Fibroblast of pulmonary artery (primary cell): ENCODE measurements at places on chromosomes 1 and 21.

GRCh38 chr1:247331172-247331524 lies 519 bp downstream of the ZNF496 start:
- DNase-seq: peak; percentile 78

DNA sequence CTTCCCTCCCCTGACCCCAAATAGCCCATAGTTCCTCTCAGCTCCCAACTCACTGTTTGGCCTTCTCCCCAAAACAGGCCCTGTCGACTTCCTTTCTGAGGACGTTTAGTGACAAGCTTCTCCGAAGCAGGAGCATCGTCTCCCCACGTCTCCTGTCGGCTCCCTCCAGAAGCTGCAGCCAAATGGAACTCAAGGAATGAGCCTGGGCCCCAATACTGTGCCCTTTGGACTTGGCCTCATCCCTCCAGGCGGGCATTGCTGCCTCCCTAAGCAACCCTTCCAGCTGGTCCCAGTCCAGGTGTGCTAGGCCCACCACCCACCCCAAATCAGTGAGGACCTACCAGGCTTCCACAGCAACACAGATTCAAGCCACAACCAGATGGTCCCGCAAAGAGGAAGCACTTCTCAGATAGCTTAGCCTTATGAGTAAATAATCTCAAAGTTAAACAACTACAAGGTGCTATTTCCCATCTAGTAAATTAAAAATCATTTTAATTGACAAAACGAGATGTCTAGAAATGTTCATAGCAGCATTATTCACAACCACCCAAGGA lies 33.0 kb downstream of the ACOT7 start:
- no peak for DNase-seq

DNA sequence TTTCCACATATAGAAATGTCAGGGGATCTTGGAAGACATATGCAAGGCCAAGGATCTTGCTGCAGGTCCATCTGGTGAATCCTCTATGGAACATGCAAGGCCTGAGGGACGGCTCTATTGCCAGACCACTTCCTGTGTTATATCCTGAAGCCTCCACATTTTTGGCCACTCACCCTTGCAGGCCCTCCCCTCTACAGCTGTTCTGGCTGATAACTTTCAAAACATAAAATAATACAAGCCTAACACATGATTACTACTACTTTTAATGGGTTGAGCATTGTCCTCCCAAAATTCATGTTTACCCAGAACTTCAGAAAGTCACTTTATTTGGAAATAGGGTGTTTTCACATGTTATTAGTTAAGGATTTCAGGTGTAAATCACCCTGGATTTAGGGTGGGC lies 18.5 kb upstream of the LYPLAL1 start:
- DNase-seq: peak; percentile 64

- no peak for DNase-seq
Observed at GRCh38 chr1:175390522-175391254, 198.1 kb upstream of the KIAA0040 start.

DNA sequence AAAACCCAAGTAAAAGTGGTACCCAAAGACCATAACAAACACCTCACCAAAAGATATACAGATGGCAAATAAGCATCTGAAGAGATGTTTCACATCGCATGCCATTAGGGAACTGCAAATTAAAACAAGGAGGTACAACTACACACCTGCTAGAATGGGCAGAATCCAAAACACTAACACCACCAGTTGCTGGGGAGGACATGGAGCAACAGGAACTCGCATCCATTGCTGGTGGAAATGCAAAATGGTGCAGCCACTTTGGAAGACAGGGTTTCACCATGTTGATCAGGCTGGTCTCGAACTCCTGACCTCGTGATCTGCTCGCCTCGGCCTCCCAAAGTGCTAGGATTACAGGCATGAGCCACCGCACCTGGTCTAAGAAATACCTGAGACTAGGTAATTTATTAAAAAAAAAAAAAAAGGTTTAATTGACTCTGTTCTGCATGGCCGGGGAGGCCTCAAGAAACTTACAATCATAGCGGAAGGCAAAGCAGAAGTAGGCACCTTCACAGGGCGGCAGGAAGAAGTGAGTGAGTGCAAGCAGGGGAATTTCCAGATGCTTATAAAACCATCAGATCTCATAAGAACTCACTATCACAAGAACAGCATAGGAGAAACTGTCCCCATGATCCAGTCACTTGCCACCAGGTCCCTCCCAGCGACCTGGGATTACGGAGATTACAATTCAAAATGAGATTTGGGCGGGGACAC lies 30.2 kb upstream of the PRSS38 start:
- no peak for DNase-seq

GRCh38 chr21:35511696-35512162 lies 462.6 kb upstream of the RUNX1 start:
- peak; percentile 56 for DNase-seq

DNA sequence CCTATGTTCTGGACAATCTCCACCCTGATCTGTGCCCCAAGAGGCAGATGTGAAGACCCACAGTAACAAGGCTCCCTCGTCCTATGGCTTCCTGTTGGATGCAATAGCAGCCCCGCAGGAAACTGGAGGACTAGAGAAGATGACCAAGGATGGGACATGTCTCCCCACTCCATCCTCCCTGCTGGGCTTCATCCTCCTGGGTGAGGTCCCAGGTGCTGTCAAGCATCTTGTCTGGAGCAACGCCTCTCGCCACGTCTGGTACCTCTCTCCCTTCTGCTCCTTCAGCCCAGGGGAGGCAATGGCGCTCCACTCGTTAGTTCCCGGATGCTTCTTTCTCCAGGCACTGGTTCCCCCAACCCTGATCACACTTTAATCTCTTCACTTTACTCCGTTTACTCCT lies 11.1 kb downstream of the HSF2BP start:
- DNase-seq: no peak

GRCh38 chr1:67883069-67883468 lies 49.8 kb upstream of the GNG12 start:
- peak; percentile 74 for DNase-seq

DNA sequence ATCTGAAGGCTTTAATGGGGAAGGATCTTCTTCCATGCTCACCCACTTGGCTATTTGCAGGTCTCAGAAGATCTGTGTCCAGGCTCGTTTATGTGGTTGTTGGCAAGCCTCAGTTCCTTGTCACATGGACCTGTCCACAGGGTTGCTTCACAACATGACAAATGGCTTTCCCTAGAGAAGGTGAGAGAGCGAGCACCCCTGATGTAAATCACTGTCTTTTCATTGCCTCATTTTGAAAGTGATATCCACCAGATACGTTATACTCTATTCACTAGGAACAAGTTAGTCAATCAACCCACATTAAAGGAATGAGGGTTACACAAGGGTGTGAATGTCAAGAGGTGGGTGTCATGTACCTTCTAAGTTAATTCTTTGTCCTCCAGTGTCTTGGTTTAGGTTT lies 433.3 kb downstream of the RPS6KC1 start:
- no peak for DNase-seq

GRCh38 chr1:11352816-11353799 lies 80.1 kb downstream of the UBIAD1 start:
- DNase-seq: no peak

- peak; percentile 97 for DNase-seq
Observed at GRCh38 chr1:54335755-54336108, 70.5 kb downstream of the SSBP3 start.

- peak; percentile 23 for DNase-seq
Observed at GRCh38 chr1:87880764-87881163, 552.1 kb downstream of the LMO4 start.

DNA sequence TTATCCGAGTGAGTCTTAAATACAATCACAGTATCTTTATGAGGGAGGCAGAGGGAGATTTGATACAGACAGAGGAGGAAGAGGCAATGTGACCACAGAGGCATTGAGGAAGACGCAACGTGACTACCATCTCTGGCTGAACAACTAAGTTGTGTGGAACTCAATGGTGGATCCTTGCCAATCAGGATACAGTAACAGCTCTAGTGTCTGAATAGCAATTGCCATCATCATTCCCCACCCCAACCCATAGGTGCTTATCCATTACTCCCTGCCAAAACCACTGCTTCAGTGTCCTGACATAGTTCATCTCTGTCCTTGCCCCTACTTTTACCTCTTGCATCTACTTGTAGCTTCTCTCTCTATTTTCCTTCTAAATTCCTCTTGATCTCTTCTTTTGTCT lies 20.5 kb upstream of the RHBDL2 start:
- DNase-seq: peak; percentile 46
